ENCODE measurements at places on chromosomes 1 and 21. TPM values are rescaled to one million over a fixed set of nuclear protein-coding genes. Genes with fewer than 3 reads are reported as not detected.

LYPD8 gene
- total RNA-seq = not detected

DNA sequence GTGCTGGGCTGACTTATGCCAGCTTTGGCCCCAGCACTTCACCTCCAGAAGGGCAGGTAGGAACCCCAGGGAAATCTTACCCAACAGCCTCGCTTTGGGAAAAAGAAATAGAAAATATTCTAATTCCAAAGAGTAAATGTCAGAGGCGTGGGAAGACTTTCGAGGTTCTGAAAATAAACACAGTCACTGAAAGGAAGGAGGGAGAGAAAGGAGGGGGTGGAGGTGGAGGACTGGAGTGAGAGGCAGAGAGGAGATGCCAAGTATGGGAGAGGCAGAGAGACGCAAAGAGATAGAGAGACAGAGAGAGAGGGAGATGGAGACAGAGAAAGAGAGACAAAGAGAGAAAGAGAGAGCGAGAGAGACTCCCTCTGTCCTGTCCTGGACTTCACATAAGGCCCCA is 395.0 kb downstream of the PTPRU start:
- peak overlapping the region; percentile 46 for H3K27ac ChIP-seq
- H3K36me3 ChIP-seq = no peaks in the 10 kb centered on the region
- H3K4me3 ChIP-seq = no peak overlapping the region
- no peaks in the 10 kb centered on the region for H3K4me1 ChIP-seq
- H3K27me3 ChIP-seq = no peaks in the 10 kb centered on the region

CPLANE2 gene
- total RNA-seq = 5.4 TPM

DNA sequence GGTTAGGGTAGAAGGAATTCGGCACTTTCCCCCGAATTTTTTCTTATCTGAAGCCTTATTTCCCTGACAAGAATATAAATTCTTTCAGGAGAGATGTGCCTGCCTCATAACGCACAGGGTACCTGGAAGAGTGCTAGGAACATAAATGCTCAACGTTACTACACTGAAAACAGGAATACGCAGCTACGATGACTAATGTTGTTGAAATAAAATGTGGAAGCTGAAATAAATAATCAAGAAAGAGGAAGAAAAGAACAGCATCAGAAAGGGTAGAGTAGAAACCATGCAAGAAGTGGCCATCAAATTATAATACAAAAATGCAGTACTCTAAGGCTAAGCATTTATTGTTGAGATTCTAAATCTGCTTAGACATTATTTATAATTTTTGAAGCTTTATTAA is 33.9 kb downstream of the SLC66A1 start:
- peaks cover 6% of the 10 kb centered on the region for H3K4me1 ChIP-seq
- peak overlapping the region; percentile 25 for H3K27ac ChIP-seq
- DNase-seq = no peak
- H3K4me3 ChIP-seq = no peak overlapping the region
- no peaks in the 10 kb centered on the region for H3K36me3 ChIP-seq

CLDN8 gene
- not detected for total RNA-seq

DNA sequence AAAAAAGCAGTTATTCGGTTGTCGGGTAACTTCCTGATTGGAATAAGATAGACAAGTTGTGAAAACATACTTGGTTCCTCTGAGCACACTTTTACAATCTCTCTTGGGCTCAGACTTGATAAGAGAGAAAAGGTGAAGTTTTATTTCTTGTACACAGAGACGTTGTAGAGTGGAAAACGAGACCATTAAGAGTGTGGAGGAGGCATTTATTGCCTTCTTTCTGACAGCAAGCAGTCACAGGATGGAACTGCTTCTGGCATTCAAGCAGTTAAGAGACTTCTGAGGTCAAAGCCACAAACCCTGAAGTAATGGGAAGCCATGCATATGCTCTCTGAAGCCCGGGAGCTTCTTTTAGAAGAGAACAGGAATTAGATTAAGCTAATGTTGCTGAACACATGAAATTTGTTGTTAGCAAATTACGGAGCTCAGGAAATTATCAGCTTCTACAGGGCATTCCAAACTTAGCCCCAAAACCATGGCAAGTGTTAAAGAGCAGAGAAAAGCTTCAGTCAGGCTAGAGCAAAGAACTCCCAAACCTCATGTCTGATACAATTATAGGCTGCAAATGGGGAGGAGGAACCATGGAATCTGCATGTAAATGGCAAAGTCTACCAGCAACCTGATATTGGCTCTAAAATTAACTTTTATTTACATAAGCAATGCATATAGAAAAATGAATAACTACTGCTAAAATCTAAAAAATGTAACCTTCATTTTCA is 26.0 kb downstream of the S1PR1 start:
- H3K27me3 ChIP-seq = no peaks in the 10 kb centered on the region
- no peaks in the 10 kb centered on the region for H3K4me1 ChIP-seq
- H3K27ac ChIP-seq = no peak overlapping the region
- H3K4me3 ChIP-seq = no peak overlapping the region
- H3K36me3 ChIP-seq = no peaks in the 10 kb centered on the region
- DNase-seq = no peak

ACOT11 gene
- 4.1 TPM for total RNA-seq

CLCA1 gene
- 0.21 TPM for total RNA-seq

- no peak overlapping the region for H3K4me3 ChIP-seq
- no peak overlapping the region for H3K27ac ChIP-seq
- no peaks in the 10 kb centered on the region for H3K27me3 ChIP-seq
- no peaks in the 10 kb centered on the region for H3K36me3 ChIP-seq
- no peak for DNase-seq
Measured at GRCh38 chr1:243802736-243803135, 47.3 kb downstream of the AKT3 start.

- no peaks in the 10 kb centered on the region for H3K36me3 ChIP-seq
- no peaks in the 10 kb centered on the region for H3K4me1 ChIP-seq
- no peaks in the 10 kb centered on the region for H3K27me3 ChIP-seq
- no peak for DNase-seq
- no peak overlapping the region for H3K27ac ChIP-seq
Measured at GRCh38 chr1:157146244-157146643, 8.0 kb upstream of the ETV3 start.

- H3K27ac ChIP-seq = no peak overlapping the region
- H3K27me3 ChIP-seq = no peaks in the 10 kb centered on the region
- no peaks in the 10 kb centered on the region for H3K36me3 ChIP-seq
Measured at GRCh38 chr1:212920896-212921295, 29.4 kb upstream of the VASH2 start.

DNA sequence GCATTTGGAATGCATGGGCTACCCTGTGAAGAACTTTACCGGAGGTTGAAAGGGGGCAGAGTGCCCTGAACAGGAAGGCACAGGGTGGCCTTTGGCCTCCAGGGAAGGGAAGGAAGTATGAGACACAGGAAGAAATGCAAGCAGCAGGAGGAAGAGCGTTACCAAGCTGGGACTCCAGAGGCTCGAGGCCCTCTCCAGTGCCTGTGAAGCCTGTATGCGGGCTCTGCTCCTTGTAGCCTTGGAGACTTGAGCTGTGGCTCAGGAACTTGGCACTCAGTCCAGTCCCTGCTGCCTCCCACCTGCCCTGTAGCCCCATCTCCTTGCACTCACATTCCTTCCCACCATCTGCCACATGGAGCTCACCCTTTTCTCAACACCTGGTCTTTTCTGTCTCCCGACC is 33.5 kb upstream of the RNF19B start:
- DNase-seq = no peak
- H3K4me3 ChIP-seq = no peak overlapping the region
- peaks cover 14% of the 10 kb centered on the region for H3K4me1 ChIP-seq
- H3K27me3 ChIP-seq = no peaks in the 10 kb centered on the region
- H3K27ac ChIP-seq = peak overlapping the region; percentile 57

- H3K27ac ChIP-seq = no peak overlapping the region
- no peaks in the 10 kb centered on the region for H3K27me3 ChIP-seq
- H3K36me3 ChIP-seq = no peaks in the 10 kb centered on the region
- no peaks in the 10 kb centered on the region for H3K4me1 ChIP-seq
Measured at GRCh38 chr1:201295861-201296260, 12.6 kb downstream of the PKP1 start.

CHIT1 gene
- 0.07 TPM for total RNA-seq

GUCA2B gene
- total RNA-seq = not detected

GRCh38 chr1:245685111-245685810 is 530.5 kb downstream of the KIF26B start:
- no peak for DNase-seq
- no peaks in the 10 kb centered on the region for H3K27me3 ChIP-seq
- no peaks in the 10 kb centered on the region for H3K4me1 ChIP-seq
- H3K27ac ChIP-seq = no peak overlapping the region
- H3K36me3 ChIP-seq = no peaks in the 10 kb centered on the region

EVA1C gene
- 54.1 TPM for total RNA-seq

UTS2 gene
- not detected for total RNA-seq

- H3K27me3 ChIP-seq = no peaks in the 10 kb centered on the region
- H3K4me3 ChIP-seq = no peak overlapping the region
- H3K27ac ChIP-seq = no peak overlapping the region
- no peak for DNase-seq
Measured at GRCh38 chr1:183404476-183404875, 13.7 kb downstream of the NMNAT2 start.

DNA sequence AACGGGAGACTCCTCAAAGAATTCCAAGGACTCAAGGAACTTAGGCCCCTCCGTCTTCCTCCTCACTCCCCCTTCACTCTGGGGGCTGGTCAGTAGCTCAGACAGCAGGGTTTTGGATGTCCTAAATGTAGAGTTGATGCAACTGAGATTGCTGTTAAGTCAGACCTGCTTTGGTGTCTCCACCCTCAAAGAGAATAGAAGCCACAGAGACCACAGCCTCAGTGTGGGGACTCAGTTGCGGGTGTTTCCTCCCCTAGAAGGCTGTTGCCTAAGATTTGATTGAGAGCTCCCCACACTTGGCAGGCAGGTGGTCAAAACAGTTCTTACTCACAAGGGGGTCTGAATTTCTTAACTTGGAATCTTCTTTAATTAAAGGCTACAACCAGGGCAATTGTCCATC is 7.6 kb downstream of the MAN1C1 start:
- H3K36me3 ChIP-seq = no peaks in the 10 kb centered on the region
- no peak overlapping the region for H3K4me3 ChIP-seq
- H3K27me3 ChIP-seq = no peaks in the 10 kb centered on the region
- no peak for DNase-seq
- H3K4me1 ChIP-seq = no peaks in the 10 kb centered on the region
- H3K27ac ChIP-seq = no peak overlapping the region

DIO1 gene
- total RNA-seq = not detected

- no peaks in the 10 kb centered on the region for H3K4me1 ChIP-seq
- H3K36me3 ChIP-seq = no peaks in the 10 kb centered on the region
- no peak overlapping the region for H3K4me3 ChIP-seq
- no peak for DNase-seq
Measured at GRCh38 chr1:165903672-165904071, 76.3 kb downstream of the UCK2 start.

GRCh38 chr1:86461482-86461881 is 7.2 kb upstream of the CLCA1 start:
- no peak for DNase-seq
- no peaks in the 10 kb centered on the region for H3K4me1 ChIP-seq
- H3K27ac ChIP-seq = no peak overlapping the region
- H3K36me3 ChIP-seq = no peaks in the 10 kb centered on the region
- no peaks in the 10 kb centered on the region for H3K27me3 ChIP-seq
- no peak overlapping the region for H3K4me3 ChIP-seq

GRCh38 chr21:27424601-27425000 is 457.7 kb upstream of the ADAMTS5 start:
- no peak for DNase-seq
- H3K4me3 ChIP-seq = no peak overlapping the region
- no peaks in the 10 kb centered on the region for H3K27me3 ChIP-seq
- H3K36me3 ChIP-seq = no peaks in the 10 kb centered on the region

OR10J4 gene
- not detected for total RNA-seq

GRCh38 chr1:42518908-42519307 is 55.8 kb downstream of the CCDC30 start:
- H3K36me3 ChIP-seq = peaks cover 3% of the 10 kb centered on the region
- no peak overlapping the region for H3K27ac ChIP-seq
- DNase-seq = no peak
- no peaks in the 10 kb centered on the region for H3K27me3 ChIP-seq

DNA sequence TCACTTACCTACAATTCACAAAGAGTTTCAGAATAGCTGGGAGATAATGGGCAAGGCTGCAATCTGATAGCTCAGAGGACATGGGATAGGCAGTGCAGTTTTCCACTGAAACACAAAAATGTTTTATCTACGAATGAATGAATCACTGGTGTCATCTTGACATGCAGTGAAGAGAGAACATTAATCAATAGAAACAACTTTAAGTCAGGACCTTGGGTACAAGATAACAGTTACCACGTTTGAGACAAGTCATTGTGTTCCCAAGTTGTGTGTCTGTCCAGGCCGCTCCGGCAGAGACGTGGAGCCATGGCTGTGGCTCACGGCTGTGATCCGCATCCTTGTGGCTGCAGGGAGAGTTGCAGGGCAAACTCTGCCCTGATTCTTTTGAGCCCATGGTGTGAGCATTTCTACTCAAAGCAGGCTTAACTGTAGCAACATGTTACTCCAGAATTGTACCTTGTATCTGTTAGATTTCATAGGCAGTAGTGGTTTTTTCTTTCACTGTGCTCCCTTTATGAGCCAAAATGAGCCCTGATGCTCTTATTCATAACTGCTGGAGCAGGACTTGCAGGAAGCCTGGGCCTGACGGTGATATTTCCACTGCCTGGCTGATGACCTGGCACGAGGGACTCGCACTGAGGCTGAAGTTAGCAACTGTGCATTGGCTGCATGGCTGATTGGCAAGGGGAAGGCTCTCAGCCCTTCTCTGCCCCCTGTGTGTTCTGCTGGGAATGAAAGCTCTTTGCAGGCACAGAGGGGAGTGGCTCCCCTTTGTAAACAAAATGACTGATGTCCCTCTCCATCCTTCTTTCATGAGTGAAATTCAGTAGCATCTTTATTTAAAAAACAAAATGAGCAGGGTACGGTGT is 465.2 kb downstream of the AJAP1 start:
- no peak overlapping the region for H3K27ac ChIP-seq
- H3K4me1 ChIP-seq = no peaks in the 10 kb centered on the region
- H3K27me3 ChIP-seq = no peaks in the 10 kb centered on the region
- H3K4me3 ChIP-seq = no peak overlapping the region

ASCL5 gene
- total RNA-seq = not detected
